ENCODE measurements at places on chromosomes 1 and 21. TPM values are rescaled to one million over a fixed set of nuclear protein-coding genes. Genes with fewer than 3 reads are reported as not detected.

AQP10 gene
- total RNA-seq: not detected

GRCh38 chr1:151898519-151898991 is 10.8 kb downstream of the THEM4 start:
- no peaks in the 10 kb centered on the region for H3K4me1 ChIP-seq
- peaks cover 11% of the 10 kb centered on the region for H3K36me3 ChIP-seq
- no peak for DNase-seq
- H3K27me3 ChIP-seq: no peaks in the 10 kb centered on the region
- H3K4me3 ChIP-seq: no peak overlapping the region

DTL gene
- 2.9 TPM for total RNA-seq

DNA sequence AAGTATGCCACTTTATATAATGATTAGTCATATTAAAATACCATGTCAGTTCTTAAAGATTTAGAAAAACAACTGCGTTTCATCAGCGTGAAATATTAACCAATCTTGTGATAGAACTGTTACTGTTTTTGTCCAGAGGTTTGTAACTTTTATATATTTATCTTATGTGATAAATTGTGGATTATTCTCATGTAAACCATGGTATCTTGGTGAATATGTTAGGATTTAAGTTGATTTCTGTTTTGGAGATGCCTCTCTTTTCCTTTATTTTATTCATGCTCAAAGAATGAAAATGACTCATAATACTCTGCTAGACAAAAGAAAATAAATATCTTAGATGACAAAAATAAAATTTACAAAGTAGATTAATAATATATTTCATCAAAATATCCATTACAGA is 88.4 kb downstream of the ADGRL4 start:
- no peaks in the 10 kb centered on the region for H3K36me3 ChIP-seq
- H3K27me3 ChIP-seq: no peaks in the 10 kb centered on the region
- DNase-seq: no peak
- H3K4me3 ChIP-seq: no peak overlapping the region

DNA sequence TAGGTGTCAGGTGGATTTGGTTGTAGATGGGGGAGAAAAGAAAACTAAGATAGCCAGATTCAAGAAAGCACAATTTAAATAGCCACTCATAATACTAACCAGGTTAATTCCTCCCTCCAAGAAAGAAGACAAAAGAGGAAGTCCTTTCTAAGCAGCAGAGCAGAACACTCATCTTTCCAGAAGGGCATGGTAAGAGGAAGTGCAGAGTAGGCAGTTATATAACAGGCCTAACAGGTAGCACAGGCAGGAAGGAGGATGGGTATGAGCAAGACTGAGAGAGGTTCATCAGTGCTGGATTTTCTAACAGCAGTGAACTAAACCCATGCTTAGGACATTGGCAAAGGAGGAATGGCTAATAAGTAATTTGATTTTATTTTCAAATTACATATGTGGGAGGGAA is 517.5 kb downstream of the PLPP3 start:
- no peak for DNase-seq
- H3K4me3 ChIP-seq: no peak overlapping the region
- no peaks in the 10 kb centered on the region for H3K27me3 ChIP-seq
- H3K36me3 ChIP-seq: no peaks in the 10 kb centered on the region
- H3K27ac ChIP-seq: no peak overlapping the region
- peaks cover 23% of the 10 kb centered on the region for H3K4me1 ChIP-seq

SLC5A9 gene
- not detected for total RNA-seq
